Stimulated activated CD8-positive, alpha-beta memory T cell treated with anti-CD3 and anti-CD28 coated beads, Interleukin-7, amount 100 ng/mL, for 1 hour (primary cell): ENCODE measurements at places on chromosomes 16 and 17.

DNA sequence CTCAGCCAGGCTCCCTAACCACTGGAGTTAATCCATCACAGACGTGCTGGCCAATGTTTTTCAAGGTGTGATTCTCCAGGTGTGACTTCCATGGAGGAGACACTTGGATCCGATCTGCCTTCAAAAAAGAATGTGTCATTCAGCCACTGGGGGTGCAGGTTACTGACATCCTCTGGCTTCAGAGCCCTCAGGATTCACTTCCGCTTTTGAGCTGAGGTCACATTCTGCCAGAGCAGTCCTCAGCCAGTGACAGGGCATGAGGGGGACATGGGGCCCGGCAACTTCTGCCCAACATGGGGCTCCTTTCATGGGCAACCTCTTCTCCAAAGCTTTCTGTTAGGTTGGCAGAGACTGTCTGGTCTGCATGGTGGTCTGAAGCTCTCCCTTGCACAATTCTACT, 81.4 kb downstream of the GRIN2A start:
- DNase-seq, result no peak

DNA sequence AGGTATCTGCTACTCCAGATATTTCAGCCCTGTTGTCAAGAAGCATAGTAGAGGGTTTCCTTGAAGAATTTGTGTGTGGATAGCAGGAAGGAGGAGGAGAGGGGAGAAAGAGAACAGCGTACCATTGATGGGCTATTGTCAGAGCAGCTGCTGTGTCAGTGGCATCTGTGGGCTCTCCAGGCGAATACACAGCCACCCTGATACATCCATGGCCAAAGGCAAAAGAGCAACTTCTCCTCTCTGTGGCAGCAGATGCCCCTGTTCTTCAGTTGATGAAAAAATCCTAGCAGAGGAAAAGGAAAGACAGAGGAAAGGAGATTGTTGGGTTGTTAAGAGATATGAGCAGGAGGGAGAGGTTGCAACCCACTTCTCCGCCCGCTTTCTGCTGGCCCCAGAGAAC, 12.2 kb upstream of the KCNJ2 start:
- no peak for DNase-seq

GRCh38 chr16:8631373-8631772, 9.9 kb downstream of the METTL22 start:
- DNase-seq, result no peak

DNA sequence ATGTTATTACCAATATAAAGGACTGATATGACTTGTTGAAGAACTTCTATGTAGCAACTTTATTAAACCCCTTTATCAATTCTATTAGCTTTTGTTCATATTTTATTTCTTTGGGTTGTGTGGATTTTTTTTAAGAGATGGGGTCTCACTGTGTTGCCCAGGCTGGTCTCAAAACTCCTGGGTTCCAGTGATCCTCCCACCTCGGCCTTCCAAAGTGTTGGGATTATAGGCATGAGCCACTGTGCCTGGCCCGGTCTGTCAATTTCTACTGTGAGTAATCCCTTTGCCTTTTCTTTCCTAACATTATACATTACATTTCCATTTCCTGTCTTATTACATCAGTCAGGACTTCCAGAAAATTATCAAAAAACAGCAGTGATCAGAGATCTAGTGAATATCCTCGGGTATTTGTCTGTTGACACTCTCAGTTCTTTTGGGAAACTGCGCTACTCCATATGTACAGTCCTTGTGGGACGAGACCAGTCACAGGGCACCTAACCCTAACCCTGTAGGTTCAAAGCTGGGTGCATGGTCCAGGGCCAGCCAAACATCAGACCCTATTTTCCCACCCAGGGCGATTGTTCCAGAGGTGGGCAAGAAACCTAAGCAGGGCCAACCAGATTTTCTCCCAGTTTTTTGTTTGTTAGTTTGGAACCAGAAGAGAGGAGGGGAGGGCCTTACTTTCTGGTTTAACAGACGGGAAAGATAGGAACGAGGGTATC, 1.7 kb upstream of the SLC47A1 start:
- DNase-seq, result no peak

DNA sequence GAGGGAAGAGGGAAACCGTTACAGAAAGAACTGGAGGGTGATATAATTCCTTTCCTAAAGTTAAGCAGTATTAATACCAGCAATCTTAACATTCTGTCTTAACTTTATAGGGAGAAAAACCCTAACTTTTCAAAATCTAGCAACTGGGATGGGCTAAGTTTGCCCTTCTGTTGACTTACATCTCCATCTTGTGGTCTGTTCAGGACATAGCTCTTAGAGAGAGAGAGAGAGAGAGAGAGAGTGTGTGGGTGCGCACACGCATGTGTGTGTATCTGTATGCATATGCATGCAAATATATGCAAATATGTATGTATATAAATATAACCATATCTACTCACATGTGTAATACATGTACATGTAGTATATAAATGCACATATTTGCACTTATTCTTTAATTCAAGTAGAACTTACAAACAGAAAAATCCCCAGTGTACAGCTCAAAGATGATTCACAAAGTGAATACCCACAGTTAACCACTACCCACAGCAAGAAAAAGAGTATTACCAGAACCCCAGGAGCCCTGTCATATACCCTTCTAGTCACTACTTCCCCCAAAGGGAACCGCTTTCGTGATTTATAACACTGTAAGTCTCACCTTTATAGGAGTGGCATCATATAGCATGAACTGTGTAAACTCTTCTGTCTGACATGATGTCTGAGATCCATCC, 46.5 kb downstream of the STX8 start:
- DNase-seq, result no peak

- DNase-seq, result no peak
Observed at GRCh38 chr17:31521632-31522283, 130.3 kb downstream of the RAB11FIP4 start.

DNA sequence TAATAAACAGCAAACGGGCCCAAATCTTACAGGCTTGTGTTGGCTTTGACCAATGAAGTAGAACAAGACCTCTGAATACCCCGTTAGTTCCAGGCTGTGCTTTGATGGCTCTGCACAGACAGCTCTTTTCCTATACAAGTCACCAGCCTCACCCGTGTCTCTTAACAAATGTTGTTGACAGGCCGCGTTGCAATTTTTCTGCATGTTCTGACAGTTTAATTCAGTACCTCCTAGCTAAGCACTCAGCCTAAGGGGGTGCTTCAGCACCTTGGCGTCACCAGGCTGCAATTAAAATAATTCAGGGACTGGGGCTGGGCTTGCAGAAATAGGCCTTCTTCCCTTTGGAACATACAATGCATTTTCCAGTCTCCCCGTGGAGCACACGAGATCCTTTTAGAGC, 500.1 kb downstream of the MAF start:
- no peak for DNase-seq

DNA sequence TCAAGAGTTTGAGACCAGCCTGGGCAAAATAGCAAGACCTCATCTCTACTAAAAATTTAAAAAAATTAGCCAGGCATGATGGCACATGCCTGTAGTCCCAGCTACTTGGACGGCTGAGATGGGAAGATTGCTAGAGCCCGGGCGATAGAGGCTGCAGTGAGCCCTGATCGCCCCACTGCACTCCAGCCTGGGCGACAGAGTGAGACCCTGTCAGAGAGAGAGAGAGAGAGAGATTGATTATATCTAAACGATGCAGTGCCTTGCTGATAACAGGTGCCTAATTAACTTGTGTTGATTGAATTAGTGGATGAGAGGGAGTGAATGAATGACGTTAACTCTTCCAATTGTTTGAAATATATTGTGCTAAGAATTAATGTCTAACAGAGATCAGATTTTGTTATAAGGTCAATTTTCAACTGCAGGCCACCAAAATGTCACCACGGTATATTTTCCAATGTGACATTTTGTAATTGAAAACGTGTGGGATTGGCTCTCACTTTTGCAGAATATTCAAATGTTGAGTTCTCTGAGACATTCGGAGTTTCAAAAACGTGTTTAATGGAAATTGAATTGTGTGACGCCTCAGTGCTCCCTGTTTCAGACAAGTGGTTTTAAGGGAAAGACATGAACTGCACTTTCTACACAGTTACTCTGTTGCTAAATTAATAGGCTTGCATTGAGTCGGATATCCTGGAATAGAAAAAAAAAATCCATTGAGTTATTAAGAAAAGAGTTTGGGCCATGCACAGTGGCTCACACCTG, 53.6 kb downstream of the ABAT start:
- DNase-seq, result no peak

GRCh38 chr16:57017251-57017650, 27.9 kb downstream of the NLRC5 start:
- DNase-seq, result no peak

DNA sequence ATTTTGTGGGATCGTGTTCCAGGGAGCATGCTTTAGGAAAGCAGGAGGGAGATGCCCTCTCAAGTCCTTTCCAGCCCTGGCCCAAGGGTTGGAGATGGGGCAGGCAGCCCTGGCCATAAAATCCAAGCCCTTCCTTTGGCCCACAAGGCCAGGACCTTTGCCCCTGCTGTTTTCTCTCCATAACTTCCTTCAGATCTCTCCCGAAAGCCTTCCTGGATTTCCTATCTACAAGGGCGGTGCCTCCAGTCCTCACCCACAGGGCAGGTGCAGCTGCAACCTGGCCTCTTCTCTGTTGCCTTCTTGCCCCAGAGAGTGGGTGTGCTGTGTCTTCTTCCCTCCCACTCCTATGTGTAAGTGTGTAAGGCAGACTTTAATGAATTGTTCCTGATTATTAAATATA, 8.5 kb upstream of the PDP2 start:
- no peak for DNase-seq

DNA sequence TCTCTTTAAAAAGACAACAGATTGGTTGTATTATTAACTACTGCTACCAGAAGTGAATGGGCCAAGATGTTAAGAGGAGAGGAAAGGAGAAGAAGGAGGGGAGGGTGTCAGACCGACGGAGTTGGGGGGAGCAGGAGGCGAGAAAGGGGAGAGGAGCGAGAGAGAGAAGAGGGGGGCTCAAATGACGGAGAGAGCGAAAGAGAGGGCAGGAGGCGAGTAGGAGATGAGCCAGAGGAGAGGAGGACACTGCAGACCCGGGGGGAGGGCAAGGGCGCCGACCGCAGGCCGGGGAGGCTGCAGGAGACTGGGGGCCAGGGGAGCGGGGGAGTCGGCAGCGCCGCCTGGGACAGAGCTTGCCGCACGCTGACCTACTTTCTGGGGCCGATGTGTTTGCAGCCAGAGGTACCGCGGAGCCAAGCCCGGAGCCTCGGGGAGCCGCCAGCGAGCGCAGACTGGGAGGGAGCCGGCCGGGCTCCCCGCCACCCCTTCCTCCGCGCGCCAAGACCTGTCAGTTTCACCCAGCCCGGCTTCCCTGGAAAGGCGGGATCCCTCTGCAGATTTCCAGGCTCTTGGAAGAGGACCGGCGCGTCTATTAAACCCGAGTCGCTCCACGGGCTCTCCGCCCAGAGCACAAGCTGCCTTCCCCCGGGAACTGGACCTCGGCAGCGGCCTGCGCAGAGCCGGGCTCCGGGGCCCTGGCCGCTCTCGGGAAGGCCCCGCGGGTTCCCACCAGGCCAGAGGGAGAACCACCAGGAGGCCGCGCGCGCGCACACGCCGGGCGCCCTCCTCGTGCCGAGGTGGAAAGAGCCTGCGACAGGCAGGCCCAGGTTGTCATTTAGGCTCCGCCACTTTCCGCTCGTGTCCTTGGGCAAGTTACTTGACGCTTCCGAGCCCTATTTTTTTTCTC, 74.6 kb downstream of the CMC2 start:
- no peak for DNase-seq
